Activated T-cell treated with anti-CD3 and anti-CD28 coated beads for 24 hours (primary cell): ENCODE measurements at places on chromosomes 1 and 21.
A peak's percentile ranks its signal among the peaks of the same experiment; 100 is the strongest.

GRCh38 chr1:218656301-218657037 lies 311.3 kb downstream of the TGFB2 start:
- no peak for DNase-seq

- DNase-seq = no peak
Measured at GRCh38 chr1:213914392-213914791, 73.4 kb upstream of the PROX1 start.

- no peak for DNase-seq
Measured at GRCh38 chr1:147079400-147080005, 92.8 kb downstream of the PRKAB2 start.

DNA sequence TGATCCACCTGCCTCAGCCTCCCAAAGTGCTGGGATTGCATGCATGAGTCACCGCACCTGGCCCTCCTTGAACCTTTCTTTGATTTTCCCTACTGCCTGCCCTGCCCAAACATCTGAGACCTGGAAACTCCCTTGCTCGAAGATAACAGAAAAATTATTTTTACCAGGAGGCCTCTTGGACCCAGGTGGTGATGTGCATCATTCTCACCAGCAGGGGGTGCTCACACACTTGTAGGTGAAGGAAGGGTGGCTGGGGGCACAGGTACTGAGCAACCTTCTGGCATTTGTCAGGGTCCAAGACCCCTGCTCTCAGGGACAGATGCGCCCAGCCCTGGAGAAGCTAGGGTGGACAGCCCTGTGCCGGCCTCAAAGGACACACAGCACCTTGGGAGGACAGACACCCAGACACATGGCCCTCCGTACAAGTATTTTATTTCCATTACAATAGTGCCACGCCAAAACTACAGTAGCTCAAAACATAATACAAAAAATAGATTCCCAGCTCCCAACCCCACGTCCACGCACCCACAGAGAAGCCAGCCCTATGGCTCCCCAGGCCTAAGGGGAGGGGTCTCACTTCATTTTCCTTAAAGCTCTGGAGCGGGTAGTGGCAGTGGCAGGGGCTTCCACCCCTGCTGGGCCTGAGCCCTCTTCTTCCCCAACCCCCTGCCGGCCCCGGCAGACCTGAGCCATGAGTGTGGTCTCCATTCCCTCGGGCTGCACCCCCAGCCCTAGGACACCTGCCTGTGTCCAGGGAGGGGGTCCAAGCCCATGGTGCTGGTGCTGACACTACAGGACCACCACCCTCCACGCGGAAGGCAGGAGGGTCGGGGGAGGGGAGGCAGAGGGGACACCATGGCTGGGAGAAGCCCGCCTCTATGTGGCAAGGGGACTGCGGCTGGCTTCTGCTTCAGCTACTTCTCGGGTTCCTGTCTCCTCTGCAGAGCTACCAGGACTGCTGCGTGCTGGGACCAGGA lies 40.4 kb upstream of the EIF4G3 start:
- DNase-seq = peak; percentile 61

- no peak for DNase-seq
Measured at GRCh38 chr1:185936641-185937040, 202.4 kb downstream of the HMCN1 start.

DNA sequence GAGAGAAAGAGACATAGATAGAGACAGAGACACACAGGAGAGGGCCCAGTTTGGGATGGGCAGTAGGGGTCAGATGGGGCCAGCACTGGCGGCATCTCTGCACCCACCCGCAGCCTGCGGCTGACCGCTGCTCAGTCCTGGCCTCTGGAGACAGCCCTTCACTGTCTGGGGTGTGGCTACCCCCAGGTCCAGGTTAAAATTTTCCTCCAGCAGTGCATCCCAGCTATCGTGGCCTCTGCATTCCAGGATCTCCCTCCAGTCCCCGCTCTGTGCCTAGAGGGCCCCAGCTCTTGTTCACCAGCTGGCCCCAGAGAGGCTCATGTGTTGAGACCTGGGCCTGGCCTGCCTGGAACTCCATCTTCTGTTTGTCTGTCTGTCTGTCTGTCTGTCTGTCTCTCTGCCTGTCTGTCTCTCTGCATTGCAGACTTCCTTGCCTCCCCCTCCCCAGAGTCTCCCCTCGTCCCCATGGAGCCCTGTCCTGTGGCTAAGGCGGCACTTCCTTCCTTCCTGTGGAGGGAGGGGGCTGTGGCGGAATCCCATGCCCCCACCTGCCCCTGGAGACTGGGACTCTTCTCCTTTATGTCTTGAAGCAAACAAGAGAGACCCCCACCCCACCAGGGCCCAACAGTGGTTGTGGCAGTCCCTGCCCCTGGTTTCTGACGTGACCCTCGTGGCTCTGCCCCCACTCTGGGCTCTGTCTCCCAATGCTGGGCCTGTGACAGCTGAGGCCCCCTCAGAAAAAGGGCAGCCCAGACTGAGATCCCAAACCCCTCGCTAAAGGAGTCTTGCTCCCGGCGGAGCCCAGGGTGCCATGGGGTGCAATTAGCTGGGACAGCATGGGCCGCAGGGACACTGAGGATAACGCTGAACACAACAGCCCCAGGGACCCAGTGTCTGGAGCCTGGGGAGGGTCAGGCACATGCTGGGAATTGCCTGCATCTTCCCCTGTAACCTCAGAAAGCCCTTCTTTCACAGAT lies 241.8 kb downstream of the NPHP4 start:
- no peak for DNase-seq

GRCh38 chr1:1272341-1273208 lies 1.1 kb downstream of the UBE2J2 start:
- DNase-seq = no peak

- DNase-seq = no peak
Measured at GRCh38 chr1:37978541-37978940, 11.3 kb downstream of the SF3A3 start.

- no peak for DNase-seq
Measured at GRCh38 chr1:45170151-45170742, 36.2 kb downstream of the ZSWIM5 start.

DNA sequence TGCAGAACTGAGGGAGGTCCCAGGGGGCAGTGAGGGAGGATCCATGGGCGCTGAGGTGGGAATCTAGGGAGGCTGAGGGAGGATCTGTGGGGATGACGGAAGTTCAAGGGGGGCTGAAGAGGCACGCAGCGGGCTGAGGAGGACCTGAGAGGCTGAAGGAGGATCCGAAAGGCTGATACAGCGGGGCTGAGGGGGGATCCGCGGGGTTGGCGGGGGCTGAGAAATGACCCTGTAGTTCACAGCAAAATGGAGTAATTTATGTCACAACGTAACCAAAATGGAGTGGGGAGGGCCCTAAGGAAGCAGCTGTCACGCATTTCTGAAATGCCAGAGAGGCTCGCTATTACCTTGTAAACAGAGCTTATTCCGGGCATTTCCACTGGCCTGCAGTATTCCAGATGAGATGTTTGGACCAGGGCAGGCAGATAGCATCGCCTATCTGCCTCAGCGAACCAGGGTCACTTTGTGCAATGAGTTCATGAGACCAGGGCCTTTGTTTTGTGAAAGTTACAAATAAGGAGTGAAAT lies 926 bp upstream of the MRPL55 start:
- DNase-seq = no peak

DNA sequence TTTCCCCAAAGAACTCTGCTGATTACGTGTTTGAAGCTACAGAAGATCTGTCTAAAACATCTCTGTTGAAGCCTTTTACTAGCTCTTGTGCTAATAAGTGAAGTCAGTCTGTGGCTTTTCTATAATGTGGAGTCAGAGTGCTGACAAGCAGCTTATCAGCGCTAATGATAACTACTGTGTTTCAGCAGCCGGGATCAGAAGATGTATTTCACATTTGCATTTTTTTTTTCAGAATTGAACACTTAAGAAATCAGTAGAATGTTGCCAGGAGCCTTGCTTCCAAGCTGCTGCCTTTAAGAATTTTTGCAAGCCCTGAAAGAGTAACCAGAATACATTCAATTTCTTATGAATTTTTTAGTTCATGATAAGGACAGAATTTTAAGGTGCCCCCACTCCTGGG lies 519.4 kb upstream of the NR5A2 start:
- no peak for DNase-seq

DNA sequence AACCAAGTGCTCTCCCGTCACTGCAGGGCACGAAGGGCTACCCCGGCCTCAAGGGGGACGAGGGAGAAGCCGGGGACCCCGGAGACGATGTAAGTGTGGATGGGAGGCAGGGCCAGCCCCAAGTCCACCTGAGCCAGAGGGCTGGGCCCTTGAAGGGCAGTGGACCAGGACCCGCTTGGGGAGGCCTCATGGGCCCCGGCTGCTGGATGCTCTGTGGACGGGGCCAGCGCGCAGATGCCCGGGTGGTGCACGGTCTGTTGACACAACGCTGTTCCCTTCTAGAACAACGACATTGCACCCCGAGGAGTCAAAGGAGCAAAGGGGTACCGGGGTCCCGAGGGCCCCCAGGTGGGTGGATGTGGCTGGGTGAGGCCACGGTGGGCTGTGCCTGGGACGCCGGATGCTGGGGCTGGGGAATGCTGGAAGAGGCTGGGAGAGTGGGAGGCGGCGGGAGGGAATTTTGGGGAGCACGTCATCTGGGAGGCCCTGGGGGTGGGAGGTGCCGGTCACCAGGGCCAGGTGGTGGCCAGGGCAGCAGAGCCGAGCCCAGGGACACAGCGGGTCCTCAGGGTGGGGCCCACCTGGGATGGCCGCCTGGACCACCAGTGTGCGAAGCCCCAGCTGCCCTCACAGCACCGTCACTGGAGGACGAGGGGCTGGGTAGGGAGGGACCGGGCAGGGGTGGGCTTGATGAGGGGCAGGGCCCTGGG lies 17.5 kb downstream of the COL6A1 start:
- DNase-seq = no peak

DNA sequence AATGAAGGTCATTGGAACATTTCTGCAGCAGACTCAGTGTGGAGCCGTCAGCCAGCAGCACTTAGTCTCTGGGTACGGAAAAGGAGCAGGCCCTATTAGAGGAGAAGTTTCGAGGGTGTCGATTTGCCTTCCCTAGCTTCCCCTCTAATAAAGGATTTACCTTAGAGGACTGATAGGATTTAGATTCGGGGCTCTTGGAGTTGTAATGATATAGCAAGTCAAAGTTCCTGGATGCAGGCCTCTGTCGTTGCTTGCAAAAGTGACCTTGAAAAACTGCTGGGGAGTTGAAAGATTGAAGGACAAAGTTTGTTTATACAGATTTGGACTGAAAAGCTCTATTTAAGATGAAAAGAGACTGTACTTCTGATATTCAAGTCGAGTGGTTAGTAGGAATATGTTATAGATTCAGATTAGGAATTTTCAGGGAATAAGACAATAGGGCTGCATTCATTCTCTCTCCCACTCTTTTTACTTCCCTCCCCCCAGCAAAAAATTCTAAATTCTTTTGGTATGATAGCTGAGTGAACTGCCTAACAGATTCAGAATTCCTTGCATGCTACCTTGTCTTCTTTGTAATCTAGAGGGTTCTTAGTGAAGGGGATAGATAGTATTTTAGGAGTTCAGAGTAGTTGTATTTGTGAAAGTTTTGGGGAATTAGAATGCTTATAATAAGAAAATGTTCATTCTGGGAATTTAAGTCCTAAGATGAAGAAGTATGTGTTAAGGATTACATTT lies 19.2 kb downstream of the NFYC start:
- no peak for DNase-seq

DNA sequence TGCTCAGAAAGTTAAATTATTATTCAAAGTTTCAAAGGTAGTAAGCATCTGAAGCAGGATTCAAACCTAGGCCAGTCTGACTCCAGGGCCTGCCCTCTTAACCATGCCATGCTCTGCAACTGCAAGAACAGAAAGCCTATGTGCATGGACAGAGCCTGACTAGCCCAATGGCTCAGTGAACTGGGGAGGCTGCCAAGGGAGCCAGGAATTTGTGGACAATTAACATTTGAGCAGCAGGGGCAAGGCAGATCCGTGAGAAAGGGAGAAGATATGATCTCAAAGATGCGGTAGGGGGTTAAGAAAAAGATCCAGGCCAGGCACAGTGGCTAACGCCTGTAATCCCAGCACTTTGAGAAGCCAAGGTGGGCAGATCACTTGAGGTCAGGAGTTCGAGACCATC lies 6.5 kb upstream of the ATP1A4 start:
- no peak for DNase-seq

GRCh38 chr1:113804421-113805255 lies 7.6 kb downstream of the RSBN1 start:
- DNase-seq = no peak

DNA sequence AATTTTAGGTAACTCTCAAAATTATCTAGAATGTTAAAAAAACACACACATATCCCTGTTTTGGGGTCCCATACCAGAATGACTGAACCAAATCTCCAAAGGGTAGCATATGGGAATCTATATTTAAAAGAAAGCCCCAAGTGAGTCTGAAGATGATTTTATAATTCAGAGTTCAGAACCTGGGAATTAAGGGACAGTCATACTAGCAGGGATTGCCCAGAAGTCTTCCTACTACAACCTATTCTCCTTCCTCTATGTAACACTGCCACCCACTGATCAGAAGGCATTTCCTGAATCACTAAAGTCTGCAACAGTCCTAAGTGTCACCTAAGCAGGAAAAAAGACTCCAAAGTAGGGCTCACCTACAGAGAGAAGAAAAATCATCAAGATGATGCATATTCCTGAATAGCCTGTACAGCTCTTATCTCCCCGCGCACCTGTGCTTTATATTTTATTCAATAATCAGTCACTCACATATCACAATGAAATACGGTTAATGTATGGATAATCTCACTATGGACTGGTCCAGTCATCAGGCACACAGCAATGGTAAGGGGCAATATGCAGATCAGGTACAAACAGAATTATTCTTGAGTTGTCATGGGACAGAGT lies 4.9 kb downstream of the RGS1 start:
- DNase-seq = no peak

GRCh38 chr1:50968821-50969610 lies 1.0 kb upstream of the CDKN2C start:
- no peak for DNase-seq

DNA sequence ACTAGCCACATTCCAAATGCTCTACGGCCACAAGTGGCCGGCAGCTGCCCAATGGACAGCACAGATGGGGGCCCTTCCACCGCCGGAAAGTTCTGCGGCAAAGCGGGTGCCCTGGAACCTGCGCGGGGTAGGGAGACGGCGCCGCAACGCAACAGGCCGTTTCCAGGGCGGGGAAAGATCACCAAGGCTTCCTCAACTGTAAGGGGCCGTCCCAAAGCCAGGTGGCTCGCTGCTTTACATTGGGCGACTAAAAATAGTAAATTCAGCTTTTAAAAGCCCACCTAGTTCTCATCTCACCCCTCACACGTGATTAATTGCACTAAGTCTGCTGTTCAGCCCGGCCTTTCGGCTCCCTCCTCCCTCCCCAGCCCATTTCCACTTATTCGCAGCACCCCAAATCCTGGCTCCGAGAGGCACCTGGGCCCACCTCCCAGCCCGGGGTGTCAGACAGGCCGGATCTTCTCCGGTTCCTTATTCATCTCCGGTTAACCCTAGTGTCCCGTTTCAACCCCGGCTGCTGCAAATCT lies 643 bp downstream of the CFAP298 start:
- DNase-seq = peak; percentile 10

GRCh38 chr1:90986953-90987352 lies 34.9 kb downstream of the ZNF644 start:
- no peak for DNase-seq
